Eye (tissue), 1 donor: ENCODE measurements at places on chromosomes 1 and 21.

- DNase-seq = no peak
Measured at GRCh38 chr21:38915546-38915945, 109.8 kb downstream of the ETS2 start.

GRCh38 chr1:230796626-230797025, 49.4 kb downstream of the CAPN9 start:
- DNase-seq = no peak

- no peak for DNase-seq
Measured at GRCh38 chr1:178938101-178938958, 67.5 kb upstream of the ANGPTL1 start.

DNA sequence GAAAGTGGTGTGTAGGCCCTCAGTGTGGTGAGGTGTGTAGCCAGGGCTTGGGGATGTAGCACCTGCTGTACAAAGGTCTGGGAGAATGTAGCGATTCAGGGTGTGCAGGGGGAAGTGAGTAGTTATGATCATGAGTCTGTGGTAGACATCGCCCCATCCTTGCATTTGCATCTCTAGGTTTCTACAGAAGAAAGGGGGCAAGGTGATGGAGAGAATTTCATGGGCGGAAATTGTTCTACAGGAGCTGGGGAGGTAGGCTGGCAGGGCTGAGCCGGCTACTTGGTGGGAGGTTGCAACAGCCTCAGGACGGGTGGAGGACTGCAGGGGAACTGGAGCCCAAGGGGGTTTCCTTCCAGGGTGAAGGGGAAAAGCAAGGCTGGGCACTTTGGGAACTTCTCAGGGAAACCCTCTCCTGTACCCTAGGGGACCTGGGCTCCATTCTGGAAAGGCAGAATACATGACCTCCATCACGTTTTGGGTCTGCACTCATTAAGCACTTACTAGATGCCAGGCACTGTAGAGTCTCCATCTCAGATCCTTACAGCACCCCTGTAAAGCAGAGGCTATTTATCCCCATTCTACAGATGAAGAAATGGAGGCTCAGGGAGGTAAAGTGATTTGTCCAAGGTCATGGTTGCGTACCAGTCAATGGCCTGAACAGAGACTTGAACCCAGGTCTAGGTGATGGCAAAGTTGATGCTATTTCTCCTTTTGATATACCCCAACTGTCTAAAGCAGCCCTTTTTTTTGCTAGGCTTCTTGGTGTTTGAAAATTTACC, 14.5 kb upstream of the TNFRSF1B start:
- DNase-seq = no peak

- peak; percentile 25 for DNase-seq
Measured at GRCh38 chr1:67616394-67616985, 68.5 kb upstream of the GADD45A start.

DNA sequence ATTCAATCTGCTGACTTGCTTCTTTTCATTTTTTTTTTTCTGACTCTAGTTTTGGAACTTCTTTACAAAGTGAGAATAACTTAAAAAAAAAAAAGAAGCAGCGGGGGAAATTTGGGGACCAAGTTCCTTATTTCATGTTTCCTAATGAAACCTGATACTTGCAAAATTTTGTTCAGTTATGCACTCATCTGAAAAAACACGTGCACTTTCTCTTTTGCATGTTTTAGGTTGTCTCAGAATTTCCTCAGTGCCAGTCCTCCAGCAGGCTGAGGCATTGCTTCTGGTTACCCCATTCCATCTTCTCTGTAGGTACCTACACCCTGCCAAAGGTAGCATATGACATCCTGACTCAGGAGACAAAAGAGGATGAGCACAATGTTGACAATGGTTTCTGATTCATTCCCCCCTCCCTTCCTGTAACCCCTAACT, 299.7 kb downstream of the GRIK1 start:
- no peak for DNase-seq

- no peak for DNase-seq
Measured at GRCh38 chr1:198883184-198883583, 244.3 kb downstream of the PTPRC start.

DNA sequence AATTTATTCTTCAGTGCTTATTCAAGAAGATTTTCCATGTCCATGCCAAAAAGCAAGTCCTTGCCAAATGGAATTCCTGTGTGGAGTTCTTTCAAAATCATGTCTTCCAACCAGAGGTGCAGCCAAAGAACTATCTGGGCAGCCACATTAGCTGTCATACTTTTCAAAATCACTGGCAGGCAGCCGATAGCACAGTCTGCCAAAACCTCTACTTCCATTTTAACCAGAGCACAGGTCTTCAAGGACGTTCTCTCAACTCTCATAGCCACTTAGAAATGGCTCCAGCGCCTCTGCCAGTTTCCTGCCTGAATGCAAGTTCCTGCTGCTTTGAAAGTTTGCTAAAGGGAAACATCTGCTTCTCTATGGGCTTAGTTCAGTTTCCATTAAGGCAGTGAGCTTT, 975.7 kb upstream of the ADGRL4 start:
- DNase-seq = peak; percentile 59

DNA sequence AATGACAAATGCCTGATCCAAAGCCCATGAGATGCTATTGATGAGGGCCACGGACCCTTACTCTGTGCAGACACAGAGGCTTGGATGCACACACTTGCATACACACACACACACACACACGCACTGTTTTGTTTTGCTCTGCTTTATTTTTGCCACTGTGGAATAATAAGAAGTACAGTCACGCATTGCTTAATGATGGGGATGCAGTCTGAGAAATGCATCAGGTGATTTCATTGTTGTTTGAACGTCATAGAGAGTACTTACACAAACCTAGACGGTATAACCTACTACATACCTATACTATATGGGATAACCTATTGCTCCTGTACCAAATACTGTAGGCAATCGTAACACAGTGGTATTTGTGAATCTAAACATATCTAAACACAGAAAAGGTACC, 104.4 kb downstream of the RHOU start:
- no peak for DNase-seq
